ENCODE measurements at places on chromosomes 7 and 10.

DNA sequence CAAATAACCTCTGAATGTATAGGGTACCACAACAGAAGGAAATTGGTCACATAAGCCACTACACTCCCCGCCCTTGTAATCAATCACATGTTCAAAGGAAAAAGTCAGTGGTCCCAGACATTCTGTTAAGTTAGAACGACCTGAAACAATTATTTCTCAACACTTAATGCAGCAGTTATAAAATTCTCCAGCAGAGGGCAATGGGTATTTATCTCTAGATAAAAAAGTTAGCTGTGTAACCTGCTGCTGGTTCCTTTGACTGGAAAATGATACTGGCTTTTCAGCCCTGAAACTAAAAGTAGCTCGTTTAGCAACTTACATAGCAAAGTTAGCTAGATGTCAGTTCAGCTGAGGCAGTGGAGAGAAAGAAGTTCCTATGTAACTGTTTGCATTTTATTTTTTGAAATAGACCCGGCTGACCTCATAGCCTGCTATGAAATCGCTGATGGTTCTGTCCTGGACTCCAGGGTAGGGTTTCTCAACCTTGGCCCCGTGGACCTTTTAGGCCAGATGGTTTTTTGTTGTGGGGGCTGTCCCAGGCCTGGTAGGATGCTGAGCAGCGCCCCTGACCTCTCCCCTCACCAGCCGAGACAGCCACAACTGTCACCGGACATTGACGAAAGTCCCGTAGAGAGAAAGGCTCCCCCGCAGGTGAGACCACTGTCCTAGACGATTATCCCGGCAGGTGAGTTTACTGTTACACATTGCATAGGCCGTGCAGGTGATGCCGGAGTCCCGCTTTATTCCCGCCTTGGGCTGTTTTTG lies 40.2 kb upstream of the PROSER2 start:
- DNase-seq: peak; percentile 68

- DNase-seq: no peak
These were observed 377.0 kb downstream of the TCERG1L start for GRCh38 chr10:130934293-130935127.

GRCh38 chr7:149558149-149558861 lies 60.7 kb upstream of the ZNF746 start:
- DNase-seq: peak; percentile 98

- DNase-seq: no peak
These were observed 29.6 kb downstream of the LRRC27 start for GRCh38 chr10:132361581-132362101.

- DNase-seq: peak; percentile 50
These were observed 122.2 kb downstream of the KMT2E start for GRCh38 chr7:105136221-105136620.

All from RCC 7860 (cell line).